ENCODE measurements at places on chromosomes 7 and 10. TPM values are rescaled to one million over a fixed set of nuclear protein-coding genes. Genes with fewer than 3 reads are reported as not detected.

DNA sequence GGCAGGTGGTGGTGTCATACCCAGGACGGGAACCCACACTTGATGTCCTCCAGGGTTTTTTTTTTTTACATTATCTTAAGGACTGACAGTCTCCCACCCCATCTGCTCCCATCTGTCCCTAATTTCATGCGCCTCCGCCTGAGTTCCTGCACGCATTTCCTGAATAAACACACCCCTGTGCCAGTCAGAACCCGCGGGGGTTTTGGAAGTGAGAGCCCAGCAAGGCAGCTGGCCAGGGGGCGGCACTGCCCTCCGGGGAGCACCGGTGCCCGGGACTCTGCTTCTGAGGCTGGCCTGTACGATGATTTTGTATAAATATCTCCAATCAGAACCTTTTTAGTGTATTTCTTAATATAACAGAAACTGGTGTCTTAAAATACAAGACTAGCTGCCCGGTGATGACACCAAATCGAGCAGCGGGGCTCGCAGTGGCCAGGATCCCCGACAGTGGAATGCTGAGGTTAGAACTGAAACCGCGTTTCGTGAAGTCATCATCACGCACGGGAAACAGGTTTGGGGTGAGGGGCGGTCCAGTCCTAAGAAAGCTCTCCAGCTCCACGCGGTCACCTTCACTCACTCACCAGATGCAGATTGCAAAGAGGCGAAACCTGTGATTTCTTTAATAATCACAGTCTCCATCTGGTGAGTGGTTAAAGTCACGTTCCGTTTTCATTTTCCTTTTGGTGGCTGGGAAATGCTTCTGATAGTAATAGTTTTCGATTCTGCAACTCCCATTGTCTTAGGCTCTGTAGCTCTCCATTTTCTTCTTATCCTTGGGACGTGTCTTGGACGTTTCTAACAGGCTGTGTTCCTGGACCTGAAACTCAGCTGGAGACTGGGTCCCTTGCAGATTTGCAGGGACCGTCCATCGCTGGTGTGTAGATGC, 19.7 kb downstream of the BNIP3 start:
- peaks cover 9% of the 10 kb centered on the region for H3K4me1 ChIP-seq
- DNase-seq = no peak
- no peaks in the 10 kb centered on the region for H3K27me3 ChIP-seq
- H3K36me3 ChIP-seq = no peaks in the 10 kb centered on the region
- peak overlapping the region; percentile 28 for H3K4me3 ChIP-seq
- no peak overlapping the region for H3K27ac ChIP-seq

DNA sequence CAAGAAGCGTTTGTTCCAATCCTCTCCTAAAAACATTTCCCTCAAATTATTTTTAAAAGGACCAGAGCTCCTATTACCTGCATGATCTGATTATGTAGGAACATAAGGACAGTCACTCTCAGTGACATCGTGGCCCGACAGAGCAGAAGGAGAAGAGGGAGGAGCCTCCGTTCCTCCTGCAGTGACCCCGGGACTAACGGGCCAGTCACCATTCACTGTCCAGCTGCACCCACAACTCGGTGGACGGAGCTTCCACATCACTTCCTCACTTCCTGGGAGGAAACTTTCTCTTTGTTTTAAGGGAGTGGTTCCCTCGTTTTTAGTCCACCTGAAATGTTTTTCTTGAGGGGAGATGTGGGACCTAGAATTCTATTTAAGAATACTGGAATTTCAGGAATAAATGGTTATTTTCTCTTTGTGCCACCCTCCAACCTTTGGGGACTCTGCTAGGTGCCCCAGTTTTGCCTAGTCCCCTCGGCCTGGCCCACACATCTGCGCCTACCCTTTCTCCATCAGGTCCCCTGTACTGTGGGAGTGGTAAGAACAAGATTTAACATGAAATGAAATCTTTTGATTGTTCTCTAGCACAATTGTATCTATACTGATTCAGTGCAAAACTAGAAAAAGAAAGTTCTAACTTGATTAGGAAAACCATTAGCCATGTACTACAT, 173.5 kb upstream of the RNF32 start:
- DNase-seq = no peak
- no peaks in the 10 kb centered on the region for H3K4me1 ChIP-seq
- no peak overlapping the region for H3K27ac ChIP-seq
- no peak overlapping the region for H3K4me3 ChIP-seq
- H3K36me3 ChIP-seq = no peaks in the 10 kb centered on the region

DNA sequence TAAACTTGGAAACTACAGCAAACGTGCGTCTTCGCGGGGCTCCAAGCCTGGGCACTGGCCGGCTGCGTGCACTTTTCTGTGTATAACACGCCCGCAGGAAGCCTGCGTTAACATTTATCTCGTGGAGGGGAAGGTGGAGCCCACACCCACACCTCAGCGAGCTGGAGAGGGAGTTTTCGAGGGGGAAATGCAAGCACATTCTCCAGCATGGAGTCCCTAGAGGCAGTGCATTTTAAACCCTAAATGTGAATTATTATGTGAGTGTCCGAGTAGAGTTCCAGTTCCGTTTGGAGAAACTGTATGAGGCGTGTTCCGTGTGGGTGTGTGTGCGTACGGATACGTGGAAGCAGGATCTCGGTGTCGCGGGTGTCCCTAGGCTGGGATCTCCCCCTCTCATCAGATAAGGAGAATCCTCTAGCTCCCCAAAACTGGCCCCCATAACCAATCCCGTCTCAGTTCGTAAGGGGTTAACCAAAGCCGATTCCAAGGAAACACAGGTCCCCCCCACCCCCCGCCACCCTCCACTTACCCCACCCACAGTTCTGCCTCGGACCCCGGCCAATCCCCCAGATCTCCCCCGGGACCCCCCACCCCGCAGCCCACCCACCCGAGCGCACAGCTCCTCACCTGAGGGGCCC, 403 bp downstream of the CDK6 start:
- H3K36me3 ChIP-seq = peaks cover 4% of the 10 kb centered on the region
- peak; percentile 21 for DNase-seq
- peaks cover 12% of the 10 kb centered on the region for H3K27me3 ChIP-seq
- H3K27ac ChIP-seq = peak overlapping the region; percentile 96
- H3K4me1 ChIP-seq = peaks cover 28% of the 10 kb centered on the region

GRCh38 chr10:44010873-44011602, 362.4 kb upstream of the ZNF32 start:
- H3K27ac ChIP-seq = no peak overlapping the region
- no peak for DNase-seq

DNA sequence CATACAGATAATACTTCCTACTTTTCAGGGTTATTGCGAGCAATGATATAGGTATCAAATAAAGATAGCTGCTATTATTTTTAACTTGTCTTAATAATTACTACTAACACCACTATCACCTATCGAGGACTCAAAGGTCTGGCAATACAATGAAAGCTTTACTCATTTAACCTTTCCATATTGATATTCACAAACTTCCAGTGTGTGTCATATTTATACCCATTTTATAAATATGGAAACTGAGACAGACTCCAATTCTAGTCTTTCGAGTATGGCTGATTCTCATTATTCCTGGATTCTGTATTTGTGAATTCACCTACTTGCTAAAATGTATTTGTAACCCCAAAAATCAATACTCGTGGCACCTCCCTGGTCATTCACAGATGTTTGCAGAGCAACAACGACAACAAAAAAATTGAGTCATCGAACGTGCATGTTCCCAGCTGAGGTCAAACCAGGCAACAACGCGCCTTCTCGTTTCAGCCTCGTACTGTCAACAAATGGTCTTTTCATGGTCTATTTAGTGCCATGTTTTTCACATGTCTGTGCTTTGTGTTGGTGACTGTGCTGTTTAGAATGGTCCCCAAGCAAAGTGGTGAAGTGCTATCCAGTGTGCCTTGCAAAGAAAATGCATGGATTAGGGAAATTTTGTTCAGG, 51.7 kb downstream of the SMURF1 start:
- H3K4me3 ChIP-seq = no peak overlapping the region
- no peak for DNase-seq
- H3K27ac ChIP-seq = no peak overlapping the region
- H3K4me1 ChIP-seq = peaks cover 33% of the 10 kb centered on the region

DNA sequence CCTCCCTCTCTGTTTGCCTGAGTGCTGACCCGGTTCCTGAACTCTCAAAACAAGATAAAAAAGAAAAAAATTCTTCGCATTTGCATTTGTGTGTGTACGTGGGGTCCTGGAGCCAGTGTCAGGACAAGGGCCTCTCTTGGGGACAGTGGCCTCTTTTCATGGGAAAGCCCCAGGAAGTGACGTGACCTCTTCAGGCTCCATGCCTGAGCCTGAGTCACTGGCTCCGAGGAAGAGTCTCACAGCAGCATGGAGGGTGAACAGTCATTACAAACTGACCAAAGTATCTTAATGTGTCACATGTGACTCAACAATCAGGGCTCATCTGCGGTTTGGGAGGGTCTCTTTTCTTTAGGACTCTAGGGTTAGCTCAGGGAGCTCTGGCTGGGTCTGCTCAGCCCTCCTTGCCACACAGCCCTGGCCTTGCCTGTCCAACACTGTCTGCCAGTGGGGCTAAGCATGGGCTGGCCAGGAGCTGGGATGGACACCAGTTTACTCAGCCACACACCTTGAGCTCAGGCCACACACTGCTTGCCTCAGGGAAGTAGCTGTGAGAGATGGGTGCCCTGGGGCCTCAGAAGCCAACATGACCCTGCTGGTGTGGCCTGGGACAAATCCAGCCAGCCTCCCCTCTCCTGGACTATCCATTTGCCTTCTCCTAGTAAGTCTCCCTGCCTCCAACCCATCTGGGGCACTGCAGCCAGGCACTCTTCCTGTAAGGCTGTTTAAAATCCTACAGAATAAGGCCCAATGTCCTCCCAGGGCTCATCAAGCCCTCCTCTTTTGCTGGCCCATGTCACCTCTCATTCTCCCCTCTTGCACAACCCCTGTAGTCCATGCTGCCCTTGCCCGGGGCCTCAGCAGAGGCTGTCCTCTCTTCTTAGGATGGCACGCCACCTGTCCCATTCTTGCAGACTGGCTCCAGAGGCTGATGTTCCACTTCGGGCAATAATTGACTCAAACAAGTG, 10.5 kb downstream of the TMEM273 start:
- H3K36me3 ChIP-seq = no peaks in the 10 kb centered on the region
- DNase-seq = no peak
- H3K4me1 ChIP-seq = no peaks in the 10 kb centered on the region
- H3K27ac ChIP-seq = no peak overlapping the region
- no peak overlapping the region for H3K4me3 ChIP-seq
- peaks cover 2% of the 10 kb centered on the region for H3K27me3 ChIP-seq

DNA sequence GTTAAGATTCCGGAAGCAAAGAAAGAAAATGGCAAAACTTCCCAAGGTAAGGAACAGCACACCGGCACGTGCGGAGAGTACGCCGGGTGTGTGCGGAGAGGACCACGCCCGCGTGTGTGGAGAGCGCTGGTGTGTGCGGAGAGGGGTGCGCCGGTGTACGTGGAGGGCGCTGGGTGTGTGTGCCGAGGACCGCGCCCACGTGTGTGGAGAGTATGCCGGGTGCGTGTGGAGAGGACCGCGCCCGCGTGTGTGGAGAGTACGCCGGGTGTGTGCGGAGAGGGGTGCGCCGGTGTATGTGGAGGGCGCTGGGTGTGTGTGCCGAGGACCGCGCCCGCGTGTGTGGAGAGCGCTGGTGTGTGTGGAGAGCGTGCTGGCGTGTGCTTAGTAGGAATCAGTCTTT, 48.6 kb upstream of the DPYSL4 start:
- H3K36me3 ChIP-seq = no peaks in the 10 kb centered on the region
- H3K27ac ChIP-seq = no peak overlapping the region
- no peak for DNase-seq
- peaks cover 5% of the 10 kb centered on the region for H3K4me1 ChIP-seq
- no peak overlapping the region for H3K4me3 ChIP-seq
- peaks cover 14% of the 10 kb centered on the region for H3K27me3 ChIP-seq

DNA sequence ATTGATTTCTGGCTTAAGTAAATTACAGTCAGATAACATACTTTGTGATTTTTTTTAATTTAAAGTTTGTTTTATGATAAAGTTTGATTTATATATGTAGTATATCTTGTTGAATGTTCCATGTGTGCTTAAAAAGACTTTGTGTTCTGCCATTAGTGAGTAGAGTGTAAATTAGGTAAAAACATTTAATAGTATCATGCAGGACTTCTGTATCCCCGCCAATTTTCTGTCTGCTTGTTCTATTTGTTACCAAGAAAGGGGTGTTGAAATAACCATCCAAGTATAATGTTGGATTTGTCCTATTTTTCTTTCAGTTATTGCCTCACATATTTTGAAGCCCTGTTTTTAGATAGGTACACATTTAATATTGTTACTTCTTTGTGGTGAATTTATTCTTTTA, 172.1 kb downstream of the CAMK1D start:
- no peaks in the 10 kb centered on the region for H3K27me3 ChIP-seq
- H3K36me3 ChIP-seq = peaks cover 8% of the 10 kb centered on the region
- DNase-seq = no peak
- no peak overlapping the region for H3K27ac ChIP-seq

GRCh38 chr10:356452-356851, 221.2 kb downstream of the ZMYND11 start:
- DNase-seq = no peak
- H3K27me3 ChIP-seq = no peaks in the 10 kb centered on the region
- H3K27ac ChIP-seq = no peak overlapping the region
- H3K4me3 ChIP-seq = no peak overlapping the region

DNA sequence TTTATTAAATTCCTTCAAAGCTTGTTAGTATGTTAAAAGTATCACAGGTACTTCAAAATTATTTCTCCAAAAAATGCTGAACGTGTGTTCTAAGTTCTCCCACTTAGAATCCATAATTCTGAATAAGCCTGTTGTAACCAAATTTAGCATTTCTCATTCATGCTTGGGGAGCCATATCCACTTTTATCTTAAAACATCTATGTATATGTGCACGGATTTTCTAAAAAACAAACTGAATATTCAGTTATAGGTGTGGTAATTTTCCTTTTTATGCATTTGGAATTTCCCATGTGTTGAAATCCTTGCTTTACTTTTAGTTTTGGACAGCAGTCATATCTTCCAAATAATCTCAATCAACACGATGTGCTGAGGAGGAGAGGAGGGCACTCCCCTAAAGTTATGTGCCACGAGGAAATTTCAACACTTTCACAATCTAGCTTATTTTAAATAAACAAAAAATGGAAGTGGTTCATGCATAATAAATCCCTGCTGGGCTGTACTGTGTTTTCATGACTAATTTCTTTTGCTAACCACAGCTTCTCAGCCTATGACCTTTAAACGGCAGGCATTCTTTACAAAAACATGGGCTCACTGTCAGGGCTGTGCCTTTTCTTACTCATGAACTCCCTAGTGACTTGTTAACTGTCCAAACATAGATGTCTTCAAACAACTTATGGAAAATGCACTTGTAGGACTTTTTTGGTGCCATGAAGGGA, 380.3 kb upstream of the SEMA3C start:
- H3K4me3 ChIP-seq = no peak overlapping the region
- no peak overlapping the region for H3K27ac ChIP-seq
- H3K27me3 ChIP-seq = no peaks in the 10 kb centered on the region
- no peaks in the 10 kb centered on the region for H3K36me3 ChIP-seq
- H3K4me1 ChIP-seq = no peaks in the 10 kb centered on the region

GRCh38 chr10:64211466-64211865, 690.3 kb downstream of the REEP3 start:
- no peak for DNase-seq
- no peaks in the 10 kb centered on the region for H3K27me3 ChIP-seq
- H3K27ac ChIP-seq = no peak overlapping the region
- H3K4me1 ChIP-seq = no peaks in the 10 kb centered on the region
- H3K4me3 ChIP-seq = no peak overlapping the region

GRCh38 chr10:58807629-58808022, 295.0 kb downstream of the BICC1 start:
- H3K36me3 ChIP-seq = no peaks in the 10 kb centered on the region
- H3K4me3 ChIP-seq = no peak overlapping the region
- no peaks in the 10 kb centered on the region for H3K4me1 ChIP-seq
- no peak for DNase-seq

Gene PHYHIPL
- not detected for total RNA-seq

Gene POM121L12
- total RNA-seq = not detected

Gene CAV1
- total RNA-seq = not detected

Gene TUBB8
- total RNA-seq = not detected

All from naive thymus-derived CD8-positive, alpha-beta T cell (primary cell).